ENCODE measurements at places on chromosomes 2 and 18. TPM values are rescaled to one million over a fixed set of nuclear protein-coding genes. Genes with fewer than 3 reads are reported as not detected.

KCNG2 gene
- 0.25 TPM for total RNA-seq

RAPGEF4 gene
- 13.5 TPM for total RNA-seq

ZNF804A gene
- total RNA-seq, result 18.4 TPM

LPIN2 gene
- 40.1 TPM for total RNA-seq

MFSD6 gene
- 33.4 TPM for total RNA-seq

GPR55 gene
- total RNA-seq, result not detected

GNLY gene
- total RNA-seq, result not detected

C2orf78 gene
- total RNA-seq, result not detected

STAT1 gene
- total RNA-seq, result 19.9 TPM

GBX2 gene
- total RNA-seq, result not detected

TTLL4 gene
- total RNA-seq, result 9.6 TPM

MOGAT1 gene
- not detected for total RNA-seq

ONECUT2 gene
- 1.2 TPM for total RNA-seq

ITPRIPL1 gene
- 3.4 TPM for total RNA-seq

SPC25 gene
- 5.4 TPM for total RNA-seq

MARCO gene
- 0.25 TPM for total RNA-seq

CPO gene
- total RNA-seq, result not detected

All from temporal lobe (tissue), 4 donors.